ENCODE measurements at places on chromosomes 1 and 21.

GRCh38 chr1:59743324-59744091 is 71.2 kb upstream of the HOOK1 start:
- DNase-seq: no peak

DNA sequence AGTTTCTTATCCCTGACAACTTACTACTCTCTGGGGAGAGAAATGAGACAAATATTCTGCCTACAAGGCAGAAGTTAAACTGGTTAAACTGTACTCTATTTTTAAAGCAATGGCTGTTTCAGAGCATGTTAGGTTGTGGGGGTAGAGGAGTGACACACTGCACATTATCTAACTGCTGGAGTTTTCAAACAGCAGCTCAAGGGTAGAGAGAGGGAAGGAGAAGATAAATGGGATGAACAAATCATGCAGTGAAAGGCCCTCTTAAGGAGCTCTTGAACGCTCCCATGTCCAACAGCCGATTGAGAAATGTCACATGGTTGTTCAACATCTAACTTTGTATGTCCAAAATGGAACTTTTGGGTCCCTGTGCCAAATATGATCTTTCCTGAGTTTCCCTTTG is 14.0 kb upstream of the IFI44L start:
- no peak for DNase-seq

- DNase-seq: no peak
Observed at GRCh38 chr1:149934356-149934755, 2.3 kb downstream of the MTMR11 start.

DNA sequence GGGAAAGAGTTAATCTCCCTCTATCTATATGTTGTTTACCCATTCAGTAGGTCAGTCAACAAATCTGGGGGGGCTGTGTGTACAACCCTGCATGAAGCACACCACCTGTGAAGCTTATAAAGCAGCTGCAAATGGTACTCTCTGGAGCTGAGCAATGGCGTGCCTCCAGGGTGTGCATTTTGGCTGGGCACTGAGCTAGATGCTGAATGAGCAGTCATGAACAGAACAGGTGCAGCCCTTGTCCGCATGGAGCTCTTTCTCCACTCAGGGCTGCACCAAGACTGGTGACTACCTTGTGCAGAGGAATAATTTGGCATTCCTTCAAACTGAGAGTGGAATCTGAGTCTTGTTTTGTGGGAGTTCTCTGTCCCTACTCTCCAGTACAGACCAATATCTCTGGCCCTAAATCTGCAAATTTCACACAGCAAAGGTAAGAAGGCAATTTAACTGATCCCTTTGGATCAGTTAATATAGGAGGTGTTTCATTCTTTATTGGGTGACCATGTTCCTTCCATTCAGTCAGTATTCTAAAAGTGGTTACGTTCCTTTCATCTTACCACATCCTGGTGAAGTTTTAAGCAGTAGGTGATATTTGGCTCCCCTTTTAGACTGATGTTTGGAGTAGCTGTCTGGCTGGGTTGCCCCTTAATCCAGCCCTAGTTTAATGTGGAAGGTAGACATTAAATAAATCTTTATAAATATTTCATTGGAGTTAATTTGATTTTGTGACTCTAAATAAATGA is 76.0 kb downstream of the GPR88 start:
- no peak for DNase-seq

DNA sequence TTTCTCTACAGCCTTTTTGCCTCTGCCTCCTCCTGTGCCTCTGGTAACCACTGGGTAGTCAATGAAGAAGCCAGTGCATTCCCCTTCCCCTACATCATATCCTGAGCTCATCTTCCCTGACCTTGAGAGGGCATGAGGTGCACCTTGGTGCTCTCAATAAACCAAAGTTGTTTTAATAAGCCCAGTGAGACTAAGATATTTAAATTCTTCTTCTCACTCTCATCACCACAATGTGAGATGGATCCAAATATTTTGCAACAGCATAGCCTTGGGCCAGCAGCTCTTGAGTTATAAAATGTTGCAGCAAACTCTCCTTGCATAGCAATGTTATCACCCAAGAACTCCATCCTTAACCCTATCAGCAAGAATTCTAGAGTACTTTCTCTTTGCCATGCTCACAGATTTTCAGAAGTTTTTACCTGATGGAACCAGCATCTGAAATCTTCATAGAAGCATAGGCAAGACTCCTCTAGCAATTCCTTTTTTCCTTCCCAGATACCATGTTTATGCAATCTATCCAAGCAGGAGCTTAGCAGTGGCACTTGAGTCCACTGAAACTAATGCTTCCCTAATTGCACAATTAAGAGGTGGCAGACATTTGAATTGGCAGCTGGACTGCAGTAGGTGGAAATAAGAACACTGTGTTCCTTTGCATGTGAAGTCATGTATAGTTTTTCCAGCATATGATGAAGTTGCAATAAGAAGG is 36.8 kb downstream of the CDC7 start:
- DNase-seq: no peak

GRCh38 chr21:46022551-46023525 is 41.3 kb downstream of the COL6A1 start:
- no peak for DNase-seq

DNA sequence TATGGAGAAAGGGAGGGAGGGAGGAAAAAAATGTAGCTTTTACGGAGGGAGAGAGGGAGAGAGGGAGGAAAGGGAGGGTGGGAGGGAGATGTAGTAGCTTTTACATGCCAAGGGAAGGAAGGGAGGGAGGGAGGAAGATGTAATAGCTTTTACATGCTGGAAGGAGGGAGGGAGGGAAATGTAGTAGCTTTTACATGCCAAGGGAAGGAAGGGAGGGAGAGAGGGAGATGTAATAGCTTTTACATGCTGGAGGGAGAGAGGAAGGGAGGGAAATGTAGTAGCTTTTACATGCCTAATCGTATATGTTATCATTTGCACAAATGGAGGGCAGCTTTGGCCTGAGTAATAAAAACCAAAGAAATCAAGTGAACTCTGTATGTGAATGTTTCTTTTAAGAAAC is 35.6 kb downstream of the EEIG2 start:
- no peak for DNase-seq

- DNase-seq: no peak
Observed at GRCh38 chr1:85315789-85316188, 39.4 kb upstream of the BCL10 start.

- no peak for DNase-seq
Observed at GRCh38 chr1:19453741-19454201, 31.6 kb downstream of the CAPZB start.

- DNase-seq: no peak
Observed at GRCh38 chr1:69483246-69483645, 84.5 kb upstream of the LRRC7 start.

DNA sequence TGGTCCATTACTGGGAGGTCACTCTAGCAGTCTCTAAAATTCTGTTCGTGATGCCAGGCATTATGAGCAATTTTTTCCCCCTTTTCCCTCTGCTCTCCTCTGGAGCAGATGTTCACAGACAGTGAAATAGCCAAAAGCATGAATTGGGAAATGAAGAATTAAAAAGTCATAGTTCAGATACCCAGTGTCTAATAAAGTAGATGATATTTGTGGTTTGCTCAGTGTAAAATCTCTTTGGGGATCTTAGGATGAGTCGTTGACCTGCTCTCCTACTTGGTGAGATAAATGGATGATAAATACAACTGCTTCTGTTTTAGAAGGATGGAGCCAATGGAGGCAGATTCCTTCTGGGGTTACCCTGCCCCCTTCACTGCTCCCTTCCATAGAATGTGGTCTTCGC is 56.3 kb downstream of the KIAA0040 start:
- no peak for DNase-seq

DNA sequence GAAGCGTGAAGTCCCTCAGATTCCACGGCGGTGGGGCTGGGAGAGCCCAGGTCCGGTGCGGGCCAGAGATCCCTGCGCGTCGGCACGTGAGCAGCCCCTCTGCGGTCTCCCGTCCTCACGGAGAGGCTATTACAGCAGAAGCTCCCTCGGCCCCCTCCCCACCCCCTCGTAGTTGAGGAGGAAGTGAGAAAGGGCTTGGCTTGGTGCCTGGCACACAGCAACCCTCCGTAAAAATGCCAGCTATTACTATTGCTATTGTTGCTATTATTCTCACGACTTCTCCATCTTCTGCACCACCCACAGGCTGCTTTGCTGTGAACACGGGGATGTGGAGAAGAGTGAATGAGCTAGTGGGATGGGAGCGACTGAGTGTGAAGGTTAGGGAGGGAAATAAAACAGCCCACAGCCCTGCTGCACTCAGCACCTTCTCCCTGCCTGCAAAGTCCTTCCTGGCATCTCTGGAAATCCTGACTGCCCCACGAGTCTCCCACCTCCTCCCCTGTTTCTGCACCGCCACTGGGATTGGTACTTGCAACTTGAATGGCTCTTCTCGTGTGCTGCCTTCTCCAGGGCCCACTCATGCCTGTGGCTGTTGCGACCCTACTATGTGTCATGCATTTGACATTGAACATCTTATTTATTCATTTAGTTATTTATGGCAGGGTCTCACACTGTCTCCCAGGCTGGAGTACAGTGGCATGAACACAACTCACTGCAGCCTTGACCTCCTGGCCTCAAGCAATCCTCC is 26.6 kb downstream of the ZBTB18 start:
- no peak for DNase-seq

- peak; percentile 87 for DNase-seq
Observed at GRCh38 chr1:1307923-1308755, at the start of the genes ACAP3 and PUSL1. ACAP3 (minus strand) TSS chr1:1307930; CDS start chr1:1307815, 115 bp downstream. PUSL1 (plus strand) TSS chr1:1308597; CDS start chr1:1308644, 47 bp downstream.

DNA sequence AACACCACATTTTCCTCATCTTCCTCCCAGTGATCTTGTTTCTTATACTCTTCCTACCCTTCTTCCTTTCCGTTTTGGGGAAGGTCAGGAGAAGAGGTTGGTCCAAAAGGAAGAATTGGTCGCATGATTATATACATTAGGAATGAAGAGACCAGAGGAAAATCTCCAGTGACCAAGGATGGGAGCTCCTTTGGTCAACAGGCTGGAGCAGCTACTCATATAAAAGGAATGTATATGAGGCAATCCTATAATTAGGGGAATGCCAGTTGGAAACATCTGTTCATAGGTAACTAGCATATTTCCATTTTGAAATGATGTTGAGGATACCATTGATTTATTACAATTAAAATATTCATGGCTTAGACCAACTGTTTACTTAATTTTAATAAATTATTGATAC is 114.5 kb downstream of the LRRC40 start:
- no peak for DNase-seq

DNA sequence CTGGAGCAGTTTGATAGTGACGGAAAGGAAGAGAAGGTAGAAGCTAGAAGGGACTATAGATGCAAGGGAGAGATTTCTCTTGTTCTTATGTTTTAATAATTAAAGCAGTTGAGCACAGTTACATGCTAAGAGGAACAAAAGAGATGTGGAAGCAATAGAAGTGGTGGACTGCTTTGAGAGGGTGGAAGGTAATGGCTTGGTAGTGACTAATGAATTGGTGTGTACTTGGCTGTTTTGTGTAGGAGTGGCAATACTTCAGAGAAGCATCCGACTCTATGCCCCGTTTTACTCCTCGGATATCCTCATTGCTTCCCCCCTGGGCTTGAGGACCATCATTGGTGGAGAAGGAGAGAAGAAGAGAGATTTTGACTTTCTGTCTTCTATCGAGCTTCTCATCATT is 12.8 kb downstream of the UTP25 start:
- no peak for DNase-seq

GRCh38 chr1:15401391-15402055 is 8.2 kb upstream of the EFHD2 start:
- no peak for DNase-seq

DNA sequence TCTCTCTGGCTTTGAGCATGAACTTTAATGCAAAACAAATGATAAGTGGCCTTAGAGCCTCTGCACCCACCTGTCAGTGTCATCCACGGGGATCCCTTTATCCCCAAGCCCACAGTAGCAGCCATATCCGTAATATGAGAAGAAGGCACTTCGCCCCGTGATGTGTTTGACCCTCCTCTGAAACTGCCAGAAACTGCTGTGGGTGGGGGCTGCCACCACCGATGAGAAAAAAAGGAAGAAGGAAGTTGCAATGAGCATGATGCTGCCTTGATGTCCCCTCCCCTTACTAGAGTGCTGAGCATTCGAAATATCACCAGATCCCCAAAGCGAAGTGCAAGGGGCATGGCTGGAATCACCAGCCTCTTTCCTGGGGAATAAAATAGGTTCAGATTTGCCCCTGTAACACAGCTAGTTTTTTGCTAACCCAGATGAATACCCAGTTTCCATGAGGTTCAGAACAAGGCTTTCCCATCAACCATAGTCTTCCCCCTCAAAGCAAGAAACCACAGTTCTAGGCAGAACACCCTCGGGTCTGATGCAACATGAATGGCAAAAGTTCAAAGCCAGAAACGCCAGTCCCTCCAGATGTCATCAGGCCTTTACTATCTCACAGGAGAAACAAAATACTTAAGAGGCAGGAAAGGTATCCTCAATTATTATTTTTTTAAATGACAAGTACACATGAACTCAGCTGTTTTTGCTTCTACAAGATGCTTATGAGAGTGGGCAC is 10.8 kb upstream of the UBXN10 start:
- no peak for DNase-seq

- DNase-seq: no peak
Observed at GRCh38 chr1:201422436-201423030, 1.0 kb upstream of the TNNI1 start.

DNA sequence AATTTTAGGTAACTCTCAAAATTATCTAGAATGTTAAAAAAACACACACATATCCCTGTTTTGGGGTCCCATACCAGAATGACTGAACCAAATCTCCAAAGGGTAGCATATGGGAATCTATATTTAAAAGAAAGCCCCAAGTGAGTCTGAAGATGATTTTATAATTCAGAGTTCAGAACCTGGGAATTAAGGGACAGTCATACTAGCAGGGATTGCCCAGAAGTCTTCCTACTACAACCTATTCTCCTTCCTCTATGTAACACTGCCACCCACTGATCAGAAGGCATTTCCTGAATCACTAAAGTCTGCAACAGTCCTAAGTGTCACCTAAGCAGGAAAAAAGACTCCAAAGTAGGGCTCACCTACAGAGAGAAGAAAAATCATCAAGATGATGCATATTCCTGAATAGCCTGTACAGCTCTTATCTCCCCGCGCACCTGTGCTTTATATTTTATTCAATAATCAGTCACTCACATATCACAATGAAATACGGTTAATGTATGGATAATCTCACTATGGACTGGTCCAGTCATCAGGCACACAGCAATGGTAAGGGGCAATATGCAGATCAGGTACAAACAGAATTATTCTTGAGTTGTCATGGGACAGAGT is 4.9 kb downstream of the RGS1 start:
- peak; percentile 18 for DNase-seq

DNA sequence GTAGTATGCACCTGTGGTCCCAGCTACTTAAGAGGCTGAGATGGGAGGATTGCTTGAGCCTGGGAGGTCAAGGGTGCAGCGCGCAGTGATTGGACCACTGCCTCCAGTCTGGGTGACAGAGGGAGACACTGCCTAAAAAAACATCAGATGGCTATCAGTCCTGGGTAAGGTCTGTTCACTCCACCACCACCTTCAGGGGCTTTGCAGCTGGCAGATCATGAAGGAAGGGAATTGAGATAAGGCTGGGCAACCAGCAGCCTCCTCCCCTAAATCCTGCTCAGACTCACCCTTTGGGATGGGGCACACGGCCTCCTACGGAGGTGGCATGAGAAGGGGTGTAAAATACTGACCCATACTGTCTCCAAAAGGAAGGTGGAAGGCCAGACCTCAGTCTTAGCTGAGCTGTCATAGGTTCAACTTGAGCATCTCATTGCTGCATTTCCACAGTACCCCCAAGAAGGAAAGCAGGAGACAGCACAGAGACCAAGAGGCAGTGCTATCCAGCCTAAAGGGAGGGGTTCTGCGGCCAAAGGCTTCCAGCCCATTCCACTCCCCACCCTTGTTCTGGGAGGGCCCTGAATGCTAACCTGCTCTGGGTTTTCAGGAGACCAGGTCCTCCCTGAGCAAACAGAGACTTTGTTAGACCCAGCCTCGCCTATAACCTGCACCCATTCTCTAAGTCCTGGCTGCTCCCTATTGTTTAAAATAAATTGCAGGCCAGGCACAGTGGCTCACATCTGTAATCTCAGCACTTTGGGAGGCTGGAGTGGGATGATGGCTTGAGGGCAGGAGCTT is 13.7 kb downstream of the SLC45A3 start:
- no peak for DNase-seq

Measured in stimulated activated CD4-positive, alpha-beta T cell treated with anti-CD3 and anti-CD28 coated beads, Interleukin-4, amount 100 ng/mL, for 24 hours (primary cell).